Skin of body (tissue), 3 donors: ENCODE measurements at places on chromosomes 4 and X.
A peak's percentile ranks its signal among the peaks of the same experiment; 100 is the strongest.

DNA sequence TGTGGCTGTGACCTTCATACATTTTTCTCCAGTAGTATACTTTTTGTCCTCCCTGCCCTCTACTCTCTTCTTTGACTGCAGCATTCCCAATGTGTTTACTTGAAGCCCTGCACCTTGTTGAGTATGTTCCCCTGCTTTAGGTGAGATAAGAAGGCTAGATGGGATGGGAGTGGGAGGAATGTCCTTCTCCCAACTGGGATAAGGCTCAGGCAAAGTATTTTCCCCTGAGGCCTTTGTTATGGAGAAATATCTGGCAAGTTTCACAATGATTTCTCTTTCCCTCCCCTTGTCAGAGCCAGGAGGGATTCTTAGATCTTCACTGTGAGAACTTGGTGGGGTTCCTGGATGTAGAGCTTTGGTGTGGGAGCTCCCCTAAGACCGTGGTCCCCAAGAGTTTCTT lies 131.8 kb downstream of the CLCN5 start:
- DNase-seq, result no peak

DNA sequence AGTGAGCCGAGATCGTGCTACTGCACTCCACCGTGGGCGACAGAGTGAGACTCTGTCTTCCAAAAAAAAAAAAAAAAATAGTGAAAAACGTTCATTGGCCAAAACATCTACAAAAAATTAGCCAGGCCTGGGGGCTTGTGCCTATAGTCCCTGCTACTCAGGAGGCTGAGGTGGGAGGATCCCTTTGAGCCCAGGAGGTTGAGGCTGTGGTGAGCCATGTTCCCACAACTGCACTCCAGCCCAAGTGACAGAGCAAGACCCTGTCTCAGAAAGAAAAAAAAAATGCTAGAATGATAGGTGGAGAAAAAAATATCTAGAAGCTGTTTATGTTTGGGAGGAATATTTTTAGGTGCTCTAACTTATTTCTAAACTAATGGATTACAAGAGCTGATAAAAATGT lies 14.9 kb downstream of the SPRY1 start:
- DNase-seq, result no peak

- DNase-seq, result no peak
Observed at GRCh38 chr4:128915544-128915943, 106.0 kb downstream of the JADE1 start.

- DNase-seq, result no peak
Observed at GRCh38 chr4:127224556-127224955, 408.2 kb upstream of the INTU start.

DNA sequence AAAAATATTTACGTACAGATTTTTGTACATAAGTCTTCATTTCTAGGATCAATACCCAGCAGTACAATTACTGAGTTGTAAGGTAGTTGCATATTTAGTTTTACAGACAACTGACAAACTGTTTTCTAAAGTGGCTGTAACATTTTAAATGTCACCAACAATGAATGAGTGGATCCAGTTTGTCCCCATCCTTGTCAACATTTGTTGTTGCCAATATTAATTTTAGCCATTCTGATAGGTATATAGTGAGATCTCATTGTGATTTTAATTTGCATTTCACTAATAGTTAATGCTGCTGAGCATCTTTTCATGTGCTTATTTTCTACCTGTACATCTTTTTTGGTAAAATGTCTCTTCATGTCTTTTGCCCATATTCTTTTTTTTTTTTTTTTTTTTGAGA lies 30.9 kb upstream of the NOCT start:
- DNase-seq, result no peak

DNA sequence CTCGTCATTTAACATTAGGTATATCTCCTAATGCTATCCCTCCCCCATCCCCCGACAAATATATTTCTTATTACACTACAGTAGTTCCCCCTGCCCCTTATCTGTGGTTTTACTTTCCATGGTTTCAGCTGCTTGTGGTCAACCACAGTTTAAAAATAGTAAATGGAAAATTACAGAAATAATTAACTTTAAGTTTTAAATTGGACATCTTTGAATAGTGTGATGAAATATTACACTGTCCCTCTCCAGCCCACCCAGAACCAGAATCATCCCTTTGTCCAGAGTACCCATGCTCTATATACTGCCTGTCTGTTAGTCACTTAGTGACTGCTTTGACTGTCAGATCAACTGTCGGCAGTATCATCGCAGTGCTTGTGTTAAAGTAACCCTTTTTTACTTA lies 47.4 kb upstream of the VEGFC start:
- no peak for DNase-seq

DNA sequence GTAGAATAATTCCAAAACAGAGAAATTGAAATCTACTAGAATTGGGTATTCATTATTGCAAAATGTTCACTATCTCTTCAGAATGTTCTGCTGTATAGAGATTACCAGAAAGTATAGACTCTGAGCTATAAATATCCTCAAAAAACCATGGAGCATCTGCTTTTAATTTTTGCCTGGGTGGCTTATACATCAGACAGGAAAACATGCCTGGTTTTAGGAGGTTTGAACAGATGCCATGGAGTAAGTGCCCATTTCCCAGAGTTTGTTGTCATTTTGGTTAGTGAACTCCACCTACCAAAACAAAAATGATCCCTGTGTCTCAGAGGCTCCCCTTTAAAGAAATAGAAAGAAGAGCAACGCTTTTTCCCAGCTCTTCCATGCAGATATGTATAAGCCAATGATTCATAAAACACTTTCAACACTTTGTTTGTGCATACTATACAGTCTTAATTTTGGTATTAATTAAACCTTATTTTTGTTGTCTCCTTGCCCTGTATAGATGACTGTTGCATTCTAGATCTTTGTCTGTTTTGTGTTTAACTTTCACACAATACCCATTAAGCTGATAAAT lies 68.7 kb downstream of the MEPE start:
- no peak for DNase-seq

GRCh38 chrX:154727871-154728270 lies 23.0 kb downstream of the GAB3 start:
- DNase-seq, result peak; percentile 26

GRCh38 chr4:161428180-161428965 lies 735.4 kb downstream of the FSTL5 start:
- no peak for DNase-seq

GRCh38 chr4:4639370-4639769 lies 97.5 kb upstream of the STX18 start:
- no peak for DNase-seq

DNA sequence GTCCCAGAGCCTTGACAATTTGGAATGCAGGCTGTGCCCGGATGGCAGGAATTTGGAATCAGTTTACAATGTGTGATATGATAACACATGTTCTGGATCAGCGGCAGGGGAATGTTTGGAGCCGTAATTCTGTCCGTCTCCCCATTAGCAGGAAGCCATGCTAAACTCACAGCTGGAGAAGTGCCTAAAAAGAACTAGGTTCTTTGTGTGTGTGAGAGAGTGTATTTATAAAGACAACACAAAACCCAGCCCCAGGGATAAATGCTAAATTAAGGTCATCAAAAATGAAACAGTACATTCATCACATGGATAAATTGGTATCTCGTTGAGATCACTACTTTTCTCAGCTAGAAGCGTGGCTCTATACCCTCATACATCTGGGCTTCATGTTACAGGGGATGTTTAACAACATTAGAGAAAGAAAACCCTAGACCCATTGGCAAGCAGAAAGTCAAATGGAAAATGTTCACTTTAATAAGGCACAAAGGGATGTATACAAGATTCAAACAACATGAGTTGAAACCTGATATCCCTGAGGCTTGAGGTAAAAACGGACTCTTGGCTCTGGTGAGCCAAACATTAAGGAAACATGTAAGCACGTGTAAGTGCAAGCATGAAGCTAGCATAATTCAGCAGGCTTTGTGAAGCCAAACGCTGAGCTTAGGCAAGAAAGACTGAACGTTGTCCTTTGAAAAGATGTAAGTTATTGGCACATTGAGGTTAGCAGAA lies 18.0 kb upstream of the TMEM131L start:
- DNase-seq, result peak; percentile 60

DNA sequence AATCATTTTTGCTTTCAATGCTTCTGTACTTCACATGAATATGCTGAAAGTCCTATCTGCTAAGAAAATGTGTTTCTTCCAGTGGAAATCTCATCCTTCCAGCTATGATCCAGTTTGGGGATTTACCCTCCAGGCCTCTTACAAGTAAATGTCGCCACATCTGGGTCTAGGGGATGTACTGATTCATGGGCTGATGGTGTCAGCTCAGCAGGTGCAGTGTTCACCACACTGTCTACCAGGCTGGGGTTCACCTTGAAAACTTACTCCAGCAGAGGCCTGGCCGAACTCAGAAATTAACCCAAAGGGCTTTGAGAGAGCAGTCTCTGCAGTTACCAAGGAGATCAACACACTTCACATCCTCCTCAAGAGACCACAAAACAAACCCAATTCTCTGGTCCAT lies 154.3 kb downstream of the TSPAN5 start:
- no peak for DNase-seq

DNA sequence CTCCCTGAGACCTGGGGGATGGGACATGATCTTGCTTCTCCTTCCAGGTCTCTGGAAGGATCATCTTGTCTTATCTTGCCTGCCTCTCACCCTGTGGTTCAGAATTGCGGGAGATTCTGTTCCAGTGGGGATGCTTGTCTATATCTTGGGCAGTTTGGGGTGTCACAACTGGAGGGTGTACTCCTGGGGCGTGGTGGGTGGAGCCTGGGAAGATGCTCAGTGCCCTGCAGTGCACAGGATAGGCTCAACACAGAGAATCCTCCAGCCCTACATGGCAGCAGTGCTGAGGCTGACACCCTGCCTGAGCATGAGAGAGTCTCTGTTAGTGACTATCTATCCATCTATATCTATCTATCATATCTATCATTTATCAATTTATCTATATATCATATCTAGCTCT lies 7.7 kb downstream of the P2RY8 start:
- no peak for DNase-seq

DNA sequence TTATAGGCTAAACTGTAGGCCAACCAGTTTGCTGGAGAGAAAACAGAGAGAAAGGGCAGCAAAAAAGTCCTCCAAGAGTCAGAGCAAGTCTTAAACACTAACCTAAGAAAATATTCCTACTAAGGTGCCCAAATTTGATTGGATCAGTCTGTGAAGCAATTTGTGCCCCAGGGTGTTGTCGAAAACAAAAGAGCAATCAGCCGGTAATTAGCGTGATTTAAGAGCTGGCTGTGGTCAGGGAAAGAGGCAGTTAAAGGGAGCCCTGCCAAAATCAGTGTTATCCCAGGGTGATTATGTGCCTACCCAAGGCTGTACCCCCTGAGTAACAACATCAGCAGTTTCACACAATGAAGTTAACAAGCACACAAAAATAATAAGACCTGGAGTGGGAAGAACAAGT lies 6.4 kb upstream of the BRWD3 start:
- DNase-seq, result no peak

DNA sequence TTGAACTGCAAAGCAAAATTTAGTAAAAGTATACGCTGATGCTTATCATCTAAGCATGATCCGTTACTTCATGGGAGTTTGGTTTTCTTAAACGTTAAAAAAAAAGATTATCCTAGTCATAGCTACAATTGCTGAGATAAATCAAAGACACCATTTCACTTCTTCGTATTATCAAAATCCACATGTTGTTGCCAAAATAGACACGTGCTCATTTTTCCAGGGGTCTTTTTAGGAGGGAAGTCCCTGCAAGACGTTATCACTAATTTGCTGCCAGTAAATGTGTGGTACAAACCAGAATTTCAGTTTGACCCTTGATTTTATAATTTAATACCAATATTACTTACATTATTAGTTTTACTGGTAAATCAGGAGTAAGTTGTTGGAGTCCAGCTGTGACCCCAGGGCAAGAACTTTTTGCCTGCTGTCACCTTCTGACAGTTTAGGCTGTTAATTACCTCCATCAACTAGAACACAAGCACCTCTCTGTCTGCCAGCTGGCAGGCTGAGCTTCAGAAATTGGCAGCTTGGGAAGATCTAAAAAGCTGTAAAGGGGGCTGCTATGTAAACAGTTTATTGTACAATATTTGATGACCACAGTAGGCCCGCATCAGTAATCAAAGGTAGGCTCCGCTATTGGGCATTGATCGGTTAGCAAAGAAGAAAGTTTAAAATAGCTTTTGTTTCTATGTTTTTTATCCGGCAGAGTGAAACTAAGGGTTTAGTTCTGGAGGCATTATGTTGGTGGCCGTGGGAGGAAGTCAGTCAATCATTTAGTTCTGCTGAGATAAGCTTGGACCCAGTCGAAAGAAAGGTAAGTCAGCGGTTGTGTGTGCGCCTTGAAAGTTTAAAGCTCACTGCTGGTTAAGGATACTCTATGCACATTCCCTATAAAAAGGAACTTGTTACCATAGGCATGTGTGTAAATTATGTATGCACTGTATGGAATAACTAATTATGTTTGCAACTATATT lies 196.4 kb downstream of the FBXO8 start:
- DNase-seq, result no peak

DNA sequence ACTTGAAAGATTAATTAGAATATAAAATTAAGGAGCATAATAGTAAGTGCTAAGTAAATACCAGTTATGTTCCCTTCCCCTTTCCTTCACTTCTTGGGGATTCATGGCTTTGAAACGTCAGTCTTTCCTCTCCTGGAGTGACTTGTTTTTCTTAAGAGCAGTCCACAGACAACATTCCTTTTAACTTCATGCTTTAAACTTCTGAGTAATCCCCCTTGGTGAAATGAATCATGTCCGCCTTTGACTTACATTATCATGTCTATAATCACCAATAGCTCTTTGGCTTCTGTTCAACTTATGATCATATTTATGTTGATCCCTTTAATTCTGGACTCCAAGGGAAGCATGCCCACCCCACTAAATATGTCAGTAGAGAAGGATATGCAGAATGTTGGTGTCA lies 1012.1 kb upstream of the SLIT2 start:
- DNase-seq, result no peak

- peak; percentile 35 for DNase-seq
Observed at GRCh38 chr4:182916483-182917181, 554 bp downstream of the DCTD start.

DNA sequence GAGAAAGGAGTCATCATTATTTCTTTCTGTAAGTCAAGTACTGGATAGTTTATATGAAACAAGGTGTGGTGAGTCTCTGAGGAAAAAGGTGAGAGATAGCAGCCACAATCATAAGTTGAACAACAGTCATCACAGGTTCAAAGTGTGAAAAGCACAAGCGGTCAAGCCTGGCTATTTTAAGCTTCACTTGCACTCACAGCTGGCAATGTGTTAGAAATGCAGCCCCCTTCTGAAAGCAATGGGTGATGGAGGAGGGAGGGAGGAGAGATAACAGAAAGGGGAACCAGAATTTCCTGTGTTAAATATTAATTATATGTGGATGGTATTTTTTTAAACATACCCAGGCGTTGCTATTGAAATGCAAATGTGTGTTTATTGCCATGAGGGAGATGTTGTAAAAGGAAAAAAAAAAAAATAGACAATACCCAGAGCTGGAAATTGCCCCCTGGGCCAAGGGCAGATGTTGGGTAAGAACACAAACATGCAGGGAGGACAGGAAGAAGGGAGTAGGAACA lies 26.9 kb upstream of the BMP3 start:
- DNase-seq, result no peak
